ENCODE measurements at places on chromosomes 2 and 18.

- DNase-seq = no peak
Observed at GRCh38 chr18:63157293-63158011, 162.1 kb downstream of the BCL2 start.

- DNase-seq = no peak
Observed at GRCh38 chr2:14051401-14051800, 581.1 kb upstream of the LRATD1 start.

DNA sequence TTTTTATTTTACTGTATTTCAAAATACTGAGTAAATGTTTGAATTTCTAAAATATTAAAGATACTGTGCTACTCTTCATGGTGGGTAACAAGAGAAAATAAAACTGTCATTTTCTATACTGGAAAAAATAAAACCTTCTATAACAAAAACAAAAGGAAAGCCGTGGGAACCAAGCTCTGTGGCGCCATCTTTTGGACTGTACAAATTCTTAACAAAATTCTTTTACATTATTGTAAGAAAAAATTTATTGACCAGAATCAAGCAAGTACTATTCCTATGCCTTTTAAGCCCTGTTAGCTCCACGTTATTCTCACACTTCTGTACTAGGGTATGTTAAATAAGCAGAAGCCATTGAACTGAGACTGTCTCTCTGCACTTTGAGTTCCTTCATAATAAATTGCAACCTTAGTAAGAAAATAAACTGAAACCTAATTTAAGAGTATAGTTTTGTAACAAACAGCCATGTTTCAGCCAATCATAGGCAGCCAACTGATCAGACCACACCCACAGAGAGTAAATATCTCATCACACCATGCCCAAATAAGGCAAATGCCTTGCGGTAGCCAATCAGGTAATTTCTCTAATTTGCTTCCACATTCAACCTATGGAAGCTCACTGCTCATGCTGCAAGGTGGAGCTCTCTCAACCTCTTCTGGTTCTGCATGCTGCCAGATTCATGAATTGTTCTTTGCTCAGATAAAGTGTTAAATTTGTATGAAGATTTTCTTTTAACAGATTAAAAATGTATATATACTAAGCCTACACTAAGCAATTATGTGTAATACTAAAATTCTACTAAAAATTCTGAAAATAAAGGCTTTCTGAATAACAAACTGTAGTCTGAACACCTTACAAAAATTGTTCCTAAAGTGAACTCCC lies 42.2 kb downstream of the HIBCH start:
- peak; percentile 40 for DNase-seq

DNA sequence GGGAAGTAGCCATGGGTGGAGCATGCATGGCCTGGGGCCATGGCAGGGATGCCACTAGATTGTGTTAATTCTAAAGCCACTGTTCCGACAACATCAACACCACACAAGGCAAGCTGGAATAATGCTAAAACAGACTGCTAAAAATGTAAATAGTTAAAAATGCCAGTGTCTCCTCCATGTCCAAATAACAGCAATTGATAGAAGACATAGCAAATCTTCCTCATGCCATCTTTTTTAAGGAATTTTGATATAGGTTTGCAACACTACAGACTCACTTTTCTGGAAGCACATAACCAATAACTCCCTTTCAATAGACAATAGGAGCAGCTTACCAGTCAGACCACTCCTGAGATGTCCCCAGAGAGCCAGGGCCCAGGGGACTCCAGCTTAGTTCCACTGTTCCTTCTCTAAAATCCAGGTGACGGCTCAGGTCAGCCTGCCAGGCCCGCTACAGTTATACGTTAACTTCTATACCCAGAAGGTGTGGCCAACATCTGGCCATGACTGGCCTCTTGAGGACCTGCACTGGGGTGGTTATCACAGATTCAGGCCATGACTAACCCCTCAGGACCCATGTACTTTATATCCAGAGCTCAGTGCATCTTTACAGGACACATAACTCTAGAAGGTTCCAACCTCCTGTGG lies 20.3 kb downstream of the TUBB6 start:
- DNase-seq = no peak

- no peak for DNase-seq
Observed at GRCh38 chr2:210233487-210233886, 8.2 kb upstream of the ACADL start.

All from SJSA1 (cell line).